Fibroblast of the aortic adventitia (primary cell): ENCODE measurements at places on chromosomes 6 and 20. TPM values are rescaled to one million over a fixed set of nuclear protein-coding genes. Genes with fewer than 3 reads are reported as not detected.

DNA sequence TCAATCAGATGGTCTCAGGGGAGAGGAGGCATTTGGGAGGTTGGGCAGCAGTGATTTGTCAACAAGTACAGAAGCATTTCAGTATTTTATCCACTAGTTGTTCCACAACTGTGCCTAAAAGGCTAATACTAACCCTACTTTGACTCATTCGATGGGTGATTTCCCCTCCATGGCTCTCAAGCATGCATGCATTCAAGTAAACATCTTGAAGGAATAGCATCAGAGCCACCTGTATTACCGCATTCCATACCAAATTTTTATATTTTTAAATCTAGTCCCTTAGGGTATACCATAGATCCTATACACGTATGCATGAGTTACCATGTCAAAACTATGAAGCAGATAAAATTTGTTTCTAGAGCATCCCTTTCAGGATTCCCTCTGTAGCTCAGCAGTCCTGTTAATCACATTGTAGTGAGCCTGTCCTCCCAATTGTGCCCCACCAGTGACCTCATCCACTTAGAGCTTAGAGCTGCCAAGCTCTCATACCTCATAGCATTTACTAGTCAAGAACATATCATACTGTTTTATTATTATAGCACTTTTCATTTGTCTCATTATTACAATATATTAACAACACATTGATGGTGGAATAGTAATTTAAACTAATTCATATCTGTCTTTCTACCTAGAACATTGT, 213.8 kb downstream of the LAMA2 start:
- no peak for DNase-seq

DNA sequence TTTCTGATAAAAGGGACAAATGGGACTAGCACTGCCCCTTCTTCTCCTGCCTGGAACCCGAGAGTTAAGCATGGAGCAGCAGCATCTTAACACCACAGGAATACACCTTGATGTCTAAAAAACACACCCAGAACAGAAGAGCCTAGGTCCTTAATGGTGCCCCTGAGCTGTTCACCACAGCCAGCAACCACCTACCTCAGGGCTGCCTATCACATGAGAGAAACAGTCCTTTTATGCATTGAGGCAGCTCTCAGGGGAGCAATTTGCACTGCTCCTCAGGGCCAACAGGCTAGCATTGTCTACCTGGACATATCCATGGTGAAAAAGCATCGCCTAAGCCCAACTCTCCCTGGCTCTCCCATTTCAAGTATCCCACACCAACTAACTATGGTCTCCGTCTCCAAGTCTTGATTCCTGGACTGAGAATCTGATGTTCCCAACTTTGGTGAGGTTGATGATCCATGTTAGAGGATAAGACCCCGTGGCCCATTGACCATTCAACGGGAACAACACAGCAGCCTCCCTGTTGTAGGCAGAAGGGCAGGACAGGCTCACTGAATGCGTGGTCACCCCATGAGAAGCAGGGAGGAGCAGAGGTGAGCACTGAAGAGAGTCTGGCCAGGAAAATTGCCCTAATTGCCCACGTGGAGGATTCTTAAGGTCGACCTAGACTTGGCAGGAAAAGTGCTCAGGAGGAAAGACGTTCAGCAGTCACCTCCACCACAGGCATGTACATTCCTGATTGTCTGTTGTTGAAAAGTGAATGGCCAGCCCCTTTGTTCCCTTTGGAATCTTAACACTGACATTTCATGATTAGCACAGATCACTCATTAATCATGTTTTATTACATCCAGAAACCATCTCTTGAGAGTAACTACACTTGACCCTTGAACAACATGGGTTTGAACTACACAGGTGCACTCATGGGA, 4.2 kb upstream of the APMAP start:
- DNase-seq, result no peak

- no peak for DNase-seq
These were observed at the start of gene FUT9 for GRCh38 chr6:96015518-96016333. FUT9 (plus strand) TSS chr6:96015974; CDS start chr6:96203156, 187,182 bp downstream.

DNA sequence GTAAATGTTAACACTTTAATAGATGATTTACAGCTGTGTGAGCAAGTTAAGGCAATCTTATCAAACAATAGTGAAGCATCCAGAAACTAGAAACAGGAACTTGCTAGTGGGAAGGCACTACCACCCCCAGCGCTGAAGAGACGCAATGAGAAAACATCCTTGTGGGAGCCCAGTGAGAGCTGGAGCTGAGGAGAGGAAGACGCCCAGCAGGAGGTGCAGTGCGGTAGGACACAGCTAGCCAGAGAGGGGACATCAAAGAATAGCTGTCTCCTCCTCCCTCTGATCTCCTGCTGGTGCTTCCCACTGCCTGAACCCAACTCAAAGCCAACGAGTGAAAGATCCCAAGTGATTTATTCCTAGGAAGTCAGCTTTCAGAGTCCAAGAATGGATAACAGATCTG, 140.3 kb downstream of the COL12A1 start:
- peak; percentile 43 for DNase-seq

DNA sequence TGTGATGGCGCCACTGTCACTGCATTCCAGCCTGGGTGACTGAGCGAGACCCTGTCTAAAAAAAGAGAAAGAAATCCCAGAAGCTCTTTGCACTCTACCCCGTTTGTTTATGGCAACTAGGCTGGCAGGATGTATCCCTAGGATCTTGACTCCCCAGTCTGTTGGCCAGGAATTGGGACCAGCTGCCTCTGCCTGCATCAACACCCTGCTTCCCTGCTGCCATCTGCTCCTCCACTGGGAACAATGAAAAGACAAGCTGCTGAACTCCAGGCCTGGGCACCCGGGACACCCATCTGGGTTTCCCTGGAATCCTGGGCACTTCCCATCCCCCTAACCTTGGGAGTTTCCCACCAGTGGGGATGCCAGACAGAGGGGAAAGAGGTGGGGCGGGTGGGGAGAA, 64.9 kb downstream of the CPNE5 start:
- DNase-seq, result no peak

SPAG4 gene
- 2.2 and 4.7 TPM in 2 replicates for total RNA-seq
